ENCODE measurements at places on chromosomes 11 and 22.

DNA sequence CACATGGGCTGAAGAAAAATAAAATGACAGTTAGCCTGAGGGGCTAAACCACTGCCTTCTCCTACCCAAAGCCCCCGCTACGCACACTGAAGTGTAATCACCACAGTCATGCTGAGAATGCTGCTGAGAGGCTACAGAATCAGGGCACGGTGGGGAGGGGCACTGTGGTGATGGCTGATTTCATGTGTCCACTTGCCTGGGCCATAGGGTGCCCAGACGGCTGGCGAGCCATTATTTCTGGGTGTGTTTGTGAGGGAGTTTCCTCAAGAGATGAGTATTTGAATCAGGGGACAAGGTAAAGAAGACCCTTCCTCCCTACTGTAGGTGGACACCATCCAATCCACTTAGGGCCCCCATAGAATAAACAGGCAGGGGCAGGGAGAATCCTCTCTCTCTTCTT, 1313.2 kb downstream of the TBC1D22A start:
- DNase-seq: no peak

- no peak for DNase-seq
Observed at GRCh38 chr22:19872779-19873137, 18.1 kb upstream of the GNB1L start.

DNA sequence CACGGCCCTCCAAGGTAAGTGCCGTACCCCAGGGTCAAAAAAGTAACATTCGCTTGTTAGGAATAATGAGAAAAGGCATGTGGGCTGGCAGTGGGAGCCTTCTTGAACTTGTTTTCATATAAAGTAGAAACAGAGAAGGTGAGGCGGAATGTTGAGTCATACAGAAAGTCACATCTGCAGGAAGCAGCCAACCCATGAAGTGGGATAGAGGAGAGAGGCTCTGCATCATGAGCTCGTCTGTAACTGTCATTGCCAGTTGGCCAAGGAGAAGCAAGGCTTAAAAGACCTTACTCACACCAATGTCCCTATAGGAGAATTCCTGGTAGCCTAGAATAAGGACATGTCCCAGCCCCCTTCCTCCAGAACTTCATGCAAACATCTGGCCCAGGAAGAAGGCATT, 253.3 kb downstream of the BUD13 start:
- no peak for DNase-seq

DNA sequence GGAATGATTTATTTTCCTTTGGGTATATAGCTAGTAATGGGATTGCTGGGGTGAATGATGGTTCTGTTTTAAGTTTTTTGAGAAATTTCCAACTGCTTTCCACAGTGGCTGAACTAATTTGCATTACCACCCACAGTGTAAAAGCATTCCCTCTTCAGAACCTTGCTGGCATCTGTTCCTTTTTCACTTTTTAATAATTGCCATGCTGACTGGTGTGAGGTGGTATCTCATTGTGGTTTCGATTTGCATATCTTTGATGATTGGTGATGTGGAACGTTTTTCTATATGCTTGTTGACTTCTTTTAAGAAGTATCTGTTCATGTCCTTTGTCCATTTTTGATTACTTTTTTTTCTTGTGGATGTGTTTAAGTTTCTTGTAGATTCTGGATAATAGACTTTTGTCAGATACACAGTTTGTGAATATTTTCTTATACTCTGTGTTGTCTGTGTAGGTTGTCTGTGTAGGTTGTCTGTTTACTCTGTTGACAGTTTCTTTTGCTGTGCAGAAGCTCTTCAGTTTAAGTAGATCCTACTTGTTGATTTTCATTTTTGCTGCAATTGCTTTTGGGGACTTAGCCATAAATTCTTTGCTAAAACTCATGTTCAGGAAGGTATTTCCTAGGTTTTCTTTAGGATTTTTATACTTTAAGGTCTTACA, 291.8 kb upstream of the DDI1 start:
- no peak for DNase-seq

DNA sequence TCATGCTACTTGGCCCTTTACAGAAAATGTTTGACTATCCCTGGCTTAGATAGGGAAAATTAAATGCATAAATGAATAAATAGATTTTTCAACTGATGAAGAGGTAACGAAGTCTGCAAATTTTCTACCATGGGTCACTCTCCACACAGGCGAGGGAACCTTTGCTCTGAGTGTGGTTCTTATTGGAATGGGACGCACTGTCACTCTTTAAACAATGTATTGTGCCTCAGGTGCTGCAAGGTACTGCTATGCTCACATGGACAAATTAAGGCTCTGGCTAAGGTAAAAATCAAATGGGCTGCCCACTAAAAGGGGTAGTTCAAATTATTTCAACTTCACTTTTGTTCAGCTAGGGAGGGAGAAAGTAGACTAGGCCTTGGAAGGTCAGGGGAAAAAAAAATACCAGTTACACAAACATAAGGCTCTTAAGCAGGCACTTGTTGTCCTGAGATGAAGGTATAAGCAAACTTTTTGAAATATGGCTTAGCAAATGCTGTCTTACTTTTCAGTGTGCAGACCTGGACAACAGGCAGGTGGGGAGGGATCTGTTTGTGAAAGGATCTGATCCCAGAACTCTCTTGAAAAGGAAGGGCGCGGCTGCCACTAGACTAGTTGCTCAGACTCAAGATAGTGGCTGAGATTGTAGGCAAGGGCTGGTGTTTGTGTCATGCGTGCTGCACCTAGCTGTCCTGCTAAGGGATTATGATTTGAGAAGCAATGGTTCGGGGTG, 99.5 kb downstream of the ADAMTS15 start:
- DNase-seq: no peak

DNA sequence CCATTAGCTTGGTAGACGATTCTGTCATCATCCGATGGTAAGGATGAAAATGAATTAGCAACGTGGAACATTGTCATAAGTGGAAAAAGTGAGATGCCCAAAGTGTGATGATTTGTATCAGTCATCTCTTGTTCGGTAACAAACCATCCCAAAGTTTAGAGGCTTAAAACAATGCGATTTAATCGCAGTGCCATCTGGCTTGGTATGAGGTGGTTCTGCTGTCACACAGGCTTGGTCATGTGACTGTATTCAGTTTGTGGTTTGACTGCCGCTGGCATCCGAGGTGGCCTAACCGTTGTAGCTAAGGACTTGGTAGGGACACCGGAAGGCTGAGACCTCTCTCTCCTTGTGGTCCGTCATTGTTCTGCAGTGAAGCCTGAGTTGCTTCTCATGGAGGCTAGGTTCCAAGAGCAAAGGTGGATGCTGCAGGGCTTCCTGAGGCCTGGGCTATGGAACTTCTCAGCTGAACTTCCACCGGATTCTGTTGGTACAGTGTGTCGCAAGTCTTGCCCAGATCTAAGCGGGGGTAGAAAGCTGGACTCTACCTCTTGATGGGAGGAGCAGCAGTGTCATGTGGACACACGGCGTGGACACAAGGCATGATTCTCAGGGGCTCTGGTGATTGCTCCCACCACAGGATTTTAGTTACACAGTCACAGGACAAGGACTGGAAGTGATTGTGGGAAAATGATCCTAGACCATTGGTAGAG, 36.3 kb downstream of the BCR start:
- no peak for DNase-seq

- DNase-seq: no peak
Observed at GRCh38 chr11:76026281-76026680, 180.0 kb downstream of the WNT11 start.

DNA sequence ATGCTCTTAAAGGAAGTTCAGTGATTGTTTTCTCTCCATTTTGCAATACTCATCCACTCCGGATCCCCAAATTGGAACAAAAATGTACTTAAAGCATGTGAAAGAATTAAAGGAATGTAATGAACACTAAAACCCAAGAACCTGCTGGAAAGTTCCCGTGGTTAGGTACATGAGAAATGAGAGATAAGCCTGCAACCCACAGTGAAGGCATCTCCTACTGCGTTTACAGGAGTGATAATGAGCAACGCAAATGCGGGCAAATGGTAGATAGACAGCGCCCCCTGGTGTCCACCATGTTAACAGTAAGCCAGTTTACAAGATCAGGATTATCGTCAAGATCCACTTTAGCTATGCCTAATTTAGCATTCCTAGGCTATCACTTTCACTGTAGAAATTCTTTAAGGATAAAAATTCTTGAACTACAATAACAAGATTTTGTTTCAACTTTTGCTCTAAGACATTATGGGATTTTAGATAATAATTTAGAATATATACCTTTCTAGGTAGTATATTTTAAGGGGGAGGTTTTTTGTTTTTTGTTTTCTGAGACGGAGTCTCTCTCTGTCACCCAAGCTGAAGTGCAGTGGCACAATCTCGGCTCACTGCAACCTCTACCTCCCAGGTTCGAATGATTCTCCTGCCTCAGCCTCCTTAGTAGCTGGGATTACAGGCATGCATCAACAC, 29.9 kb downstream of the ALG9 start:
- no peak for DNase-seq

- no peak for DNase-seq
Observed at GRCh38 chr22:41780746-41781505, 19.6 kb upstream of the CCDC134 start.

- no peak for DNase-seq
Observed at GRCh38 chr22:27704581-27704980, 97.0 kb downstream of the MN1 start.

GRCh38 chr11:25415793-25416192, 916.1 kb upstream of the ANO3 start:
- no peak for DNase-seq

- DNase-seq: no peak
Observed at GRCh38 chr11:99244613-99245012, 223.9 kb downstream of the CNTN5 start.

- no peak for DNase-seq
Observed at GRCh38 chr11:27060816-27061460, 20.3 kb downstream of the BBOX1 start.

DNA sequence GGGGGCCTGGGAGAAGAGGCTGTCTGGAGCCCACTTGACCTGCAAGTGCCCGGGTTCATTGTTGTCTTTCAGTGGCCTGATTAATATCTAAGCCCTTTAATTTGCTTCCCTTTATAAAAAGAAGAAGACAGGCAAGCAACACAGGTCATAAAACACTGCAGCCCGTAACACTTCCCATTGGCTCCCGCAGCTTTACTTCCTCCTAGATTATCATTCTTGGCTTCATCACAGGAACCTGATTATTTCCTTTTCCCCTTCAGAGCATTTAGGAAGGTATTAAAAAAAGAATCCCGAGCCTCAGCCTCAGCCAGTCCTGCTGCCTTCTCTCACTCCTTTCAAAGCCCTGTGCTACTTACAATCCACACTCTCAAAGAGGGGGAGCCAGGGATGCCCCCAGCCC, 183.2 kb downstream of the GRIK4 start:
- DNase-seq: no peak

DNA sequence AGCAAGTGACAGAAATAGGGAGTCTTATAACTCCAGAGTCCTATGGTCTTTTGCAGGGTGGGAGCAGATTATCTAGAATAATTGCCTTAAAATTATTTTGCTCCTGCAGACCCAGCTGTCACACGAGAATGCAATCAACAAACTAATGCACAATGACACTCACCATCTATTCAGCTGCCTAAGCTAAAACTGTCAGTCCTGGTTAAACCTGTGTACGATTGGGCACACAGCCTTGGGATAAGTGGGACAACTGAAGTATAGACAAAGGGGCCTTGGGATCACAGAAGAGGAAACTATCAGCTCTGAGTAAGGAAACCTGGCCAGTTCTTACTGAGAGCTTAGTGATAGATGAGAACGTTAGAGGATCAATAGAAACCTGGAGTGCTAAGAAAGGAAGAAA, 595.9 kb upstream of the KIRREL3 start:
- DNase-seq: no peak

DNA sequence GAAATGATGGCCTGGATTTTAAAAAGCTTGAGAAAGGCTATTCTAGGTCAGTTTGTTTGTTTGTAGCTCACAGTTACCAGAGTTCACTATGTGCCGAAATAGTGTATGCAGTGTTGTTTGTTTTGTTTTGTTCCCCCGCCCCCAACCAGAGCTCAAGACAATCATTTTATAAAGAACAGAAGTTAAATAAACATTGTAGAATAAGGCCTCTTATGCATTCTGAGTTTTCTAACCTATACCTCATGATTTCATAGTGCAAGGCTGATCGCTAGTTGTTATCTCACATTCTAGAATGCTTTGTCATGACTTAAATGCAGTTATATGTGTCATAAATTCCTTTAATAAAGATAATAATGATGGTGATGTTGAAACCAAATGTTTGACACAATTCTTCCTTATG, 7.8 kb downstream of the KCNA4 start:
- no peak for DNase-seq

DNA sequence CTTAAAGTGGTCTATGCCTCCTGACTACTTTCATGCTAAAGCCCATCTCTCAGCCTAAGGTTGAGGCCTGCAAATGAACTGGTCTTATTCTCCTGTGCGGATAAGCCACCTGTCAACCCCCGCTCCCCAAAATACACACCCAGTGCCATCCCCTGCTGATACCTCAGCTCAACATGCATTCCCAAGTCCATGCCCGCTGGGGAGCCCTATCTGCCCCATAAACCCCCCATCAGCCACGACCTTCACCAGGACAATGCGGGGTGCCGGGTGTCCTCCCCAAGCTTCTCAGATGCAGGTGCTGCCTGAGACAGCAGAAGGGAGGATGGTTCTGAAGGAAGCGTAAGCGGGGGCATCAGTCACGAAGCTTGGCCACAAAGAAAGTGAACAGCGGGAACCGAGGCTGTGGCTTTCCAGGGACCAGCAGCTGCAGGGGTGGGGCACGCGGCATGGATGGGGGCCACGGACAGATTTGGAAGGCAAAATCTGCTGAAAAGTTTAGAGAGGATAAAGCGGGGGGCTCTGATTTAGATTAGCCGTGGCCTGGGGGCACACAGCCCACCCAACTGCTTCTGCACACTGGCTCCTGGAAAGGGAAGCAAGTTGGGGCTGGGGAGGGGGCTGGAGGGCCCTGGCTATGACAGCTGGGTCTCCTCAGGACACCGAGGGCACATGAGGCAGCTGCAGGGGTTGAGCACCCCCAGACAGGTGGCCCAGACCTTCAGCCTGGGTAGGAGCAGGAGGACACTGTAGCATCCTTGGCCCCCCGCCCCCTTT, 1391.9 kb downstream of the TBC1D22A start:
- DNase-seq: no peak

GRCh38 chr22:24926849-24927579, 19.5 kb downstream of the LHFPL7 start:
- DNase-seq: no peak

GRCh38 chr22:20946080-20946986, 20.7 kb upstream of the AIFM3 start:
- DNase-seq: no peak

DNA sequence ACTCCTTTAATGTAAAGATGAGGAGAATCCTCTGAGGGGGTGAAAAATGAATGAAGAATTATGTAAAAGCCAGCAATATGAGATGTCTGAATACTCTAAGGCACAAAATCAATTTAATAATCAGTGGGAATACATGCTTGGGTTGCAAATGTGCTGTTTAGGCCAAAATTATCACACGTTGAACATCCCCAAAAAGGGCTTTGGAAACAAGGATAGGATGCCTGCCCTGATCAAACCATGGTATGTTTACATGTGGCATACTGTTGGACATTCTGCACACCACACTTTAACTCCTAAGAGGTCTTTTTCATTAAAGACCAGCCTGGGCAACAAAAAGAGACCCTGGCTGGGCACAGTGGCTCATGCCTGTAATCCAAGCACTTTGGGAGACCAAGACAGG, 26.3 kb downstream of the F2 start:
- no peak for DNase-seq

All from NCI-H524 treated with DMSO at 0.1 percent for 48 hours (cell line).